CD4-positive, alpha-beta T cell treated with Interleukin-6 for 4 hours (primary cell): ENCODE measurements at places on chromosomes 2 and 18.
A peak's percentile ranks its signal among the peaks of the same experiment; 100 is the strongest.

DNA sequence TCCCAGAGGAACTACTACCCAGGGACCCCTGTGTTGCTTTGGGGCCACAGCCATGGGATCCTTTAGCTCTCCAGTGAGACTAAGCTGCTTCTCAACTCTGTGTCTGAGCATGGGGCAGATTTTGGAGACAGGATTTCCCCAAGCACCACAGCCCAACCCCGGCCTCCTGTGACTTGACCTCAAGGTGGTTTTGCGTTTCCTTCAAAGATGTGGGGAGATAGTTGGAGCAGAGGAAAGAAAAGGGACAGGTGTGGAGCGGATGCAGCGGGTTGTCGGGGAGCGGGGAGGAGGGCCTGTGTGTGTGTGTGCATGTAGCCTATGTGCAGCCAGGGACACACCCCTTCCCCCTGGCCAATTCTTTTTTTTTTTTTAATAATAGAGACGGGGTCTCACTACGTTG is 10.2 kb downstream of the ARID5A start:
- no peak for DNase-seq

DNA sequence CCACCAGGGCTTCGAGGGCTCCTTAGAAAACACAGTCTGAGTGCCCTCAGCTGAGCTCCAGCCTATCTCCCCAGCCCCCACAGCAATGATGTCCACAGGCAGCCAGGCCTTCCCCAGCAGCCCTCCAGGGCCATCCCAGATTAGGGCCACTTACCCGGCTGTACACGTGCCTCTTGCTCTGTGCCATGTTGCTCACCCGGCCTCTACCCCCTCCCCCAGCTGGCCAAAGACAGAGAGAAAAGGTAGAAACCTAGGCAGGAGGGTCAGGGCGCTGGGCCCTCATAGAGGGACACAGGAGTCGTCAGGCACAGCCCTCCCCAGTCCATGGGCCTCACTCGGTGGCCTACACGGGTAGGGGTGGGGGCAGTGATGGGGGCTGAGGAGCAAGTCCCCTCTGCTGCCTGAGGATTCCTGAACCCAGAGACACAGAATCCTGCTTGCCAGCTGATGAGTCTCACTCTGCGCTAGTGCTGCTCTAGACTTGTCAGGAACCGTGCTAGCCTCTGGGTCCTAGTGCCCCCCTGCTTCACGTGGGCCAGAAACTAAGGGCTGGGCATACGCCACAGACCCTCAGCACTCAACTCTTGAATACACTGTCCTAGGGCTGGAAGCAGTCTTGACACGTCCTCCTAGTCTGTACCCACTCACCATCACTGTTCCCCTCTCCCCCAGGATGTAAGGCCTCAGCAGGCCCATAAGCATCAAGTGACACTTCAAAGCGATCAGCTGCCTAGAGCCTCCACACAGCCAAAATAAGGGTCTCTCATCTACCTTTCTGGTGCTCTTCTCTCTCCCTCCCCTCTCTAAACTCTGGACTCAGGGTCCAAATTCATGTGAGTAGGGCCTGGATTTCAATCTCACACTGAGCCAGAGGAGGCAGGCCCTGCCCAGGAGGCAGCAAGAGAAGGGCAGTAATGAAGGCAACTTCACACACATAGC is at the start of gene DCTN1:
TSS of gene DCTN1 (minus strand) at position 461 of the 939 bp plus-strand sequence. CDS start at position 187, 274 bp downstream.
- peak; percentile 30 for DNase-seq

GRCh38 chr2:132252191-132252893 is 90.6 kb upstream of the ANKRD30BL start:
- DNase-seq: no peak

DNA sequence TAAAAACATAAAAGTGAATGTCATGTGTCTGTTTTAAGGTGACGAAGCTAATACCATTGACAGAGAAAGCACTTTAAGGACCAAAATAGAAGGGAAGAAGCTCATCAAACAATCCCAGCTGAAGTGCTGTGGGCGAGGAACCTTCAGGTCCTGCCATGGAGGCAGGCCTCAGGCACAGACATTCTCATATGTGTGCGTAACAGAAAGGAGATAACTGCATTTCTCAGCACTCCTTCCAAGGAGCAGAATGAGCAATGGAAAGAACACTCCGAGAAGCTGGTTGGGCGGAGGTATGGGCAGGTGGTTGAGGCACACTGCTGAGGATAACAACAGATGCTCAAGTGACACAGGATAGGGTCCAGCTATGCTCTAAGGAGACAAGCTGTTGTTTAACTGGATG is 42.4 kb downstream of the PKDCC start:
- DNase-seq: no peak

DNA sequence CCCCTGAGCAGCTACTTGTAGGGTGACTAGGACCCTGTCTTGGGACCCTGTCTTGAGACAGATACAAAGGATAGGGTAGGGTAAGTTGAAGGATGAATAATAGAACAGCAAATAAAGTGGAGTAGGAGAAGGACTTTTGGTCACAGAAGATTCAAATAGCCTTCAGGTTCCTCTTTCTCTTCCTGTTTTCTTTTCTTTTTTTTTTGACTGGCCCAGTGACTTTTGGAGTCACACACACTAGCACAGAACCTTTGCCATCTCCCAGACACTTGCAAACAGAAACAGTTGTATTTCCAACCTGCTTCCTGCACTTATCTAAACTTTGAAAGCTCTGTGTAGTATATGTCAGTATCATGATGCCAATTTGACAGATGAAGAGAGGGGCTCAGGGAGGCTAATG is 108.2 kb downstream of the TDRD15 start:
- no peak for DNase-seq

DNA sequence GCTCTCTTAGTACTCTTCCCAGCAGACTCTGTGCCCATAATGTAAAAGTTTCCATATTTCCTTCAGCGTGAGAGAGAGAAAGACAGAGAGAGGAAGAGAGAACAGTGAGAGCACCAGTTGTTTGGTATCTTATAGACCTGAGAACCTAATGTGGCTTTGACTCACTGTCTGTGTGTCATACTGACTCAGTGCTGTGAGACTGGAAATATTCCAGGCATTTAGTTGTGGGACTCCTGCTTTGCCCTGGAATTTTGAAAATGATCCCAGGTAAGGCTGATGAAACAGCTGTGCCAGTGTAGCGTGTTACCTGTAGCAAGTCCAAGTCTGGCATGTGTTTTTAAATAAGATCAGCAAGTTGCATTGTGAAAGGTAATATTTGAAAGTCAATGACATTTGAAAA is 87.9 kb upstream of the KCNH7 start:
- no peak for DNase-seq

GRCh38 chr18:7755753-7756475 is 188.8 kb downstream of the PTPRM start:
- no peak for DNase-seq

GRCh38 chr2:2579814-2580213 is 248.7 kb upstream of the MYT1L start:
- DNase-seq: no peak

DNA sequence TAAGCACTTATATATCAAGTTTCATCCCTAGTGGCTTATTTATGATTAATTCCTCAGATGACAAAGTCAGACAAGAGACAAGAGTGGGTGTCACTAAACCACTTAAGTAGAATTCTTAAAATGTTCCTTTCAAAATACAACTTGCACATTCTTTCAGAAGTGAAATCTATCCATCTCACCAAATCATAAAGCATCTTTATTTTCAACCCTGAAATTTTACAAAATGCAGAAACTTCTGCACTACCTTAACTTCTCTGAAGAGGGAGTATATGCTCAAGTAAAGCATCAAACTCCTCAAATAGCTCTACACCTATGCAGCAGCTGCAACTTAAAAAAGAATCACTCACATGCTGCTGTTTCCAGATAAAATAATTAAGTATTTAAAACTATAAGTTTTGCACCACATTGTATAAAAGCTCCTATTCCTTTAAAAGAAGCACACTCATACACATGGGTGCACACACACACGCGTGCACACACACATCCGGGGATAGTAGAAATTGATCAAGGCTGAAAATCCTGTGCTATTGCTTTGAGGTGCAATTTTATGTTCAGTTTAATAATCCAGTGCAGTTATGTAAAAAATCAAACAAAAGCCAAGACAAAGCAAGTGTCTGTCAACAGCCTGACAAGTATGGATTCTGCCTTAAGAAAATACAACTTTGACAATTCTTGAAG is 244.5 kb downstream of the TCF4 start:
- no peak for DNase-seq

DNA sequence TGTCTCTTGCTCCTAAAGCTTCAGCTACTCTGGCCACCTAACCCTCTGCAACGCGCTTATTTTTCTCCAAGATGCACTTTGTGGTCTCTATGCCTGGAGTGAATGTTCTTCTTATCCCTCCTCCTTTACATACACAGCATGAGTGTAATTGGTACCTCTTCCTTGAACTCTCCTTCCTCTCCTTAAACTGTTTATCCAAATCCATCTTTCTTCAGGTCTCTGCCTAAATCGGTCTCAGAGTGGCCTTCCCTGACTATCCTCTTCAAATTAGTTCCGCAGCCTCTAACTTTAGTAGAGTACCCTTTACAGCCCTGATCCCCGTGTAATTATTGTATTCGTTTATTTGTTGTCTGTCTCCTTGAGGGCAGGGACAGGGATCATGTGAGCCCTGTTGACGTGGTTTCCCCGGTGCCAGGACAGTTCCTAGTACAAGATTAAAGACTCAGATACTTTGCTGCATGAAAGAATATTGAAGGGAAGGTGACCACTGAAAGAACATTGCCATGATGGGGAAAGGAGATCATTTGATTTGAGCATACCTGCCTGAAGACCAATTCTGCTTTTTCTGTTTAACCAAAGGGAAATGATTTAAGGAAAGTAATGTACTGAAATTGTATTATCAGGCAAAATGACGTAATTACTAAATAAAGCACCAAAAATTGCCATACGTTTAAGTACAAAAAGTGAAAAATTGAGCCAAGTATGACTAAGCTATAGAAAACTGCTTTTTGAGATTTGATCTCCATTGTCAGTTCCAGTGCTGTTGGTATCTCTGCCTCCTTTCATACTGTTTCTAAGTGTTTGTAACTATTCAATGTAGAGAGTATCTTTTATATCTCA is 1.2 kb downstream of the CNOT9 start:
- DNase-seq: no peak

GRCh38 chr18:8603663-8604520 is 5.3 kb upstream of the RAB12 start:
- DNase-seq: no peak

DNA sequence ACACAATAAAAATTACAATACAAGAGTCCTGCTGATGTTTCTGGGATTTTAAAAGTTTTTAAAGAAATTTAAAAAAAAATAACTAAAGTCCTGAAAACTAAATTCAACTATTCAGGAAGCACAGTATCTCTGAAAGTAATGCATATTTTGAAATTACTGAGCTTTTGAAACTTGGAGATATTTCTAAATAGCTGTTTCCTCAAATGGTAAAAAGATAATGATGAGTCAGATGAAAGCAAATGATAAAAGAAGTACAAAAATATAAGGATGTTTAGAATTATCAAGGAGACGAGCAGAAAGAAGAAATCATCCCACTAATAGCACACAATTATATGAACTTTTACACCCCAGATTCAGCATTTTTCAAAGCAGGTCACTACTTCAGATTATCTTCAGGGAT is 90.2 kb upstream of the SLC25A52 start:
- DNase-seq: no peak

DNA sequence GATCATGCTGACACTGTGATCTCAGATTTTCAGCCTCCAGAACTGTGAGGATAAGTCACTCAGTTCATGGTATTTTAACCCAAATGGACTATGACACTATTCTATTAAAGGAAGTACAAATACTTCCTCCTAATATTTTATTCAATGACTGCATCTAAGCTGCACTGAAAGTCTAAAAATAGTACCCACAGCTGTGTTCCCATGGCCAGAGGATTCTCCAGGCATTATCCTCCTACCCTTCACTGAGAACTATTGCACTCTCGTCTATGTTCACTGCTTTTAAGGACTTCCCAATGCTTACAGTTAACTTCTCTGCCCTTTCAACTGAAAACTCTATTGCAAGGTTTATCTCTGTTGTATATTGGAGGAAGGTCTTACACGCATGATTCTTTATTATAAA is 15.2 kb downstream of the LRATD1 start:
- DNase-seq: no peak
